ENCODE measurements at places on chromosomes 11 and 22.

DNA sequence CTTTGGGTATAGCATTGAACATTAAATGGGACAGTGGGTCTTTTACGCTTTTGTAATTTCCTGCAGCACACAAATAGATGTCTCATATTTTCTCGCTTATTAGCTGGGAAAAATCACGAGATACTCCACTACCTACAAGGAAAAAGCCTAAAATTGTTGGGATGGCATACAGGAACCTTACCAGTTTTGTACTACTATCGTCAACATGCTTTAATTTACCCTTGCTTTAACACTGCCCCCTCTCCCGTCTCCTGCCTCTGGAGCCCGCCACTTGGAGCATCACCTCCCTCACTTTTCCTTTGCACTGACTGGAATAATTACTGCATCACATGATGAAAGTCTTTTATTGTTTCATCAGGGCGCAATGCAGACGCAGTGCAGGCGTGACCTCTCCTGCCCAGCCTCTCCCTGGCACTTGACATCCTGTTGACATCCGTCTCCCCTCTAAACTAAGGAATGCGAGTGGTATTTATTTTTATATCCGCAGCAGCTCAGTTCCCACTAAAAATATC is 1.0 kb upstream of the FNBP4 start:
- DNase-seq: peak; percentile 88

- DNase-seq: no peak
Observed at GRCh38 chr22:26325641-26326040, 103.4 kb upstream of the ASPHD2 start.

DNA sequence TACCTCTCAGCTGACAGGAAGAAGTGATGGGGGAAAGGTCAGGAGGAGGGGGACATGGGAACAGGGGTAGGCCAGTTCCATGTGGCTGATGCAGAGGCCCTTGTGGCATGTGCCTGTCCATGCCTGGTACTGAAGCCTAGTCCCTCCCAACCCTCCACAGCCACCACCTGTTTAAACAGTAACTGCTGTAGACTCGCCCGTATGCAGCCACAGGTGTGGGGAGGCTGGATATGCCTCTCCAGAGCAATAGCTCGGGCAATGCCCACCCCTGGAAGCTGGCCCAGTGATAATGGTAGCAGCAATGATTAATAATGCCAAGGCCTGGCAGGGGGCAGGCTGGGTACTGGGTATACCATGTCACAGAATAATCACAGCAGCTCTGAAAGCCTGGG is 2.3 kb downstream of the SMTN start:
- DNase-seq: no peak

GRCh38 chr22:35539910-35540594 is 579 bp upstream of the RASD2 start:
- peak; percentile 41 for DNase-seq
